ENCODE measurements at places on chromosomes 16 and 17.
A peak's percentile ranks its signal among the peaks of the same experiment; 100 is the strongest.

GRCh38 chr17:82332669-82333278 is 792 bp downstream of the SECTM1 start:
- no peak for DNase-seq

DNA sequence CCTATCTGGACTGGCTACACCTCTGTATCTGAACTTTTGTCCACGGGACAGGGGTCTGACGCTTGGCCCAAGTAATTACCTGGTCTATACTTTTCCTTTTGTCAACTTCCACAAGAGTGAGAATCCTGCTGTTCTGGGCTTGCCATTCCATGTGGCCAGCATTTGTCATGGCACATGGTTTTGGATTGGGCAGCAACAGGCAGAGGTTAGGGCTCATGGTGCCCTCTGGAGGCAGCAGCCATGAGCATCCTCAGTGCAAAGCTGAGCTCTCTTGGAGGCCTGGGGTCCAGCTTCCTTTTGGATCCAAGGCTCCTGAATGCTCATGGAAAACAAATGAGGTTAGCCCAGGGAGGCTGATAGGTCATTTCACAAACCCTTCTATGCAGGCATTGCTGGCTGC is 7.5 kb upstream of the EDC4 start:
- no peak for DNase-seq

DNA sequence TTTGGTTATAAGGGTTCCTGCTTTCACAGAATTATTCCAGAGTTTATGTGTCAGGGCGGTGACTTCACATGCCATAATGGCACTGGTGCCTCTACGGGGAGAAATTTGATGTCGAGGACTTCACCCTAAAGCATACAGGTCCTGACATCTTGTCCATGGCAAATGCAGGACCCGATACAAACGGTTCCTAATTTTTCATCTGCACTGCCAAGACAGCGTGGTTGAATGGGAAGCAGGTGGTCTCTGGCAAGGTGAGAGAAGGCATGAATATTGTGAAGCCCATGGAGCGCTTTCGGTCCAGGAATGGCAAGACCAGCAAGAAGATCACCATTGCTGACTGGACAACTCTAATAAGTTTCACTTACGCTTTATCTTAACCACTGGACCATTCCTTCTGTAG is 39.6 kb upstream of the CDRT4 start:
- no peak for DNase-seq

GRCh38 chr17:77163001-77163400 is 22.2 kb downstream of the SEC14L1 start:
- no peak for DNase-seq

- DNase-seq: no peak
Measured at GRCh38 chr16:12569061-12569460, 234.6 kb downstream of the CPPED1 start.

- no peak for DNase-seq
Measured at GRCh38 chr17:7383371-7383741, 2.5 kb downstream of the TNK1 start.

DNA sequence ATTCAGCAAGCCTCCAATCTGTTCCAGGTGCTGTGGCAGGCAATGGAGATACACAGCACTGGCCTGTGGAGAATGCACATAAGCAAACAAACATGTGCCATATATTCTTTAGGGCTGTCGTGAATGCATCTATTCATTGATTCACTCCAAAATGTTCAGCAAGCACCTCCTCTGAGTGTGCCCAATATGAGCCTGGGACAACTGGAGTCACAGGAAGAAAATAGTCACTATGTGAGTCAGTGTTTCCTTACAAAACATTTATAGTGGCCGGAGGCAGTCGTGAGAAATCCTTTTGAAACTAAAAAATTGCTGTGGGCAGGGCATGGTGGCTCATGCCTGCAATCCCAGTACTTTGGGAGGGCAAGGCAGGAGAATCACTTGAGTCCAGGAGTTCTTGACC is 310.1 kb downstream of the CA10 start:
- DNase-seq: no peak

- DNase-seq: no peak
Measured at GRCh38 chr17:76626442-76626841, 17.1 kb downstream of the ST6GALNAC1 start.

GRCh38 chr17:7502987-7503386 is 18.8 kb downstream of the POLR2A start:
- no peak for DNase-seq

GRCh38 chr16:14485121-14485551 is 144.9 kb downstream of the PARN start:
- DNase-seq: no peak

GRCh38 chr16:50313596-50314478 is 47.5 kb downstream of the ADCY7 start:
- peak; percentile 50 for DNase-seq

GRCh38 chr17:11935734-11936406 is 61.4 kb downstream of the ZNF18 start:
- DNase-seq: no peak

DNA sequence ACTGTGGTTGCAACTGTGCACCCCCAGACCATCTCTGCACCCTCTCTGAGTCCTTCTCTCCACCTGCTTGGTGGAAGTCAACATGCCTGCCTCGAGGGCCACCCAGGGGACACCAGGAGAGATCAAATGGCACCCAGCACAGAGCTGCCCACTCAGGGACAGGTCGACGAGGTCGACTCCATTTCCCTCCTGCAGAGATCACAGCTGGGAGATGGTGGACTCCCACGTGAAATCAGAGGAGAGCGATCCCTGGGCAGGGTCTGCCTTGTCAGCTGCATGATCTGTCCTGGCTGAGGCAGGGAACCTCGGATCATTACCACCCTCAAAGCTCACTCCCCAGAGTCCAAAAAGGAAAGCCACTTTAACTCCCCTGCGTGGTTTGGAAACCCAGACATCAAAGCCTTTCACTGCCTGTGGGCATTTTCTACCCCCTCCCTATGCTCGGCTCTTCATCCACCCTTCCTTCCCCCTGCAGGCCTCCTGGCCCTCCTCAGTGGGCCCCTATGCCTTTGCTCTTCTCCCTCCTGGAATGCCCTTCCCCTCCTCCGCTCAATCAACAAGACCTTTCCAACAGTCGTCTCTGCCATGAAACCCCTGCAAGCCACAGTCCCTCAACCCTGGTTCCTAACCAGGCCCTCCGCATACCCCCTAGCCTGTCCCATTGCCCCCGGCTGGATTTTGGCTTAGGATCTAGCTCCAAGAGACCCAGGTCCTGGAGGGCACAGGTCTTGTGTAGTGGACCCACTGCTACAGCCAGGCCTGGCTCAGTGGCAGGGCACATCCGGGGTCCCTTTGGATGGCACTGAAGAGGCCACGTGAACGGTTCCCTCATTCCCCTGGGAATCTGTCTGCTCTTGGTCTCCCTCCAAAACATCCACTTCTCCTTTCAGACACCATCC is 103.8 kb upstream of the RPL38 start:
- no peak for DNase-seq

DNA sequence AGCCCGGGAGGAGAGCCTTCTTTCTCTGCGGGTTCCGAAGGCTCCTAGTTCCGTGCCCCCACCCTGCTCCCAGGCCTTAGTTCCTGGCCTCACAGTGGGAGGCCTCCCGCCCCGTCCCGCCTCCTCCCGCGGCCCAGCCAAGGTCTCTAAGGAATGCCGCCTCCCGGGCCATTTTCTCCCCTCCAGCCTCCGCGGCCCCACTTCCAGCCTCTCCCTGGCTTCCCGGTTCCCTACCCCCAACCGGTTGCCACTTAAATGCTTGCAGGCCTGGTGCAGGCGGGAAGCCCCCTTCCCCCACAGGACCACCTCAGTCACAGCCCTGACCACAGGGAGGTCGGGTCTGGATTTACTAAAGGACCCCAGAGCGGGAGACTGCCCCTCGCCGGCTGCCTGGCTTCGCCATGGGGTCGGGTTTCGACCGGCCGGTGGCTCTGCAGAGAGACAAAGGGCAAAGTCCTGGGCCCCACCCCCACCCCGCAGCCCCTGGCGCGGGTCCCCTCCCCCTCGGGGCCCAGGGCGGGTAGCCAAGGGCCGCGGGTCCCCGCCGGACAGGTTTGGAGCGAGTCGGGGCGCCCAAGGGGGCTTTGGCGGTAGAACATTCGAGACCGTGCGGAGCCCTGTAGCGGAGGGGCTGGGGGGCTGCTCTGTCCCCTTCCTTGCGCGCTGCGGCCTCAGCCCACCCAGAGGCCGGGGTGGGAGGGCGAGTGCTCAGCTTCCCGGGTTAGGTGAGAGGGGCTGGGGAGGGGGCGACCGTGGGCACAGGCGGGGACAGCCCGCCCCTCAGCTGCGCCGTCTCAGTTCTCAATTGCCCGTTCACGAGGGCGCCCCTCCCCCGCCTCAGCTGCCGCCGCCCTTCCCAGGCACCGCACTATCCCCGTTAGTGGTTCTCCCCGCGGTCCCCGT is 16.4 kb downstream of the IGF2BP1 start:
- no peak for DNase-seq

- no peak for DNase-seq
Measured at GRCh38 chr16:84566545-84567257, 51.2 kb downstream of the COTL1 start.

DNA sequence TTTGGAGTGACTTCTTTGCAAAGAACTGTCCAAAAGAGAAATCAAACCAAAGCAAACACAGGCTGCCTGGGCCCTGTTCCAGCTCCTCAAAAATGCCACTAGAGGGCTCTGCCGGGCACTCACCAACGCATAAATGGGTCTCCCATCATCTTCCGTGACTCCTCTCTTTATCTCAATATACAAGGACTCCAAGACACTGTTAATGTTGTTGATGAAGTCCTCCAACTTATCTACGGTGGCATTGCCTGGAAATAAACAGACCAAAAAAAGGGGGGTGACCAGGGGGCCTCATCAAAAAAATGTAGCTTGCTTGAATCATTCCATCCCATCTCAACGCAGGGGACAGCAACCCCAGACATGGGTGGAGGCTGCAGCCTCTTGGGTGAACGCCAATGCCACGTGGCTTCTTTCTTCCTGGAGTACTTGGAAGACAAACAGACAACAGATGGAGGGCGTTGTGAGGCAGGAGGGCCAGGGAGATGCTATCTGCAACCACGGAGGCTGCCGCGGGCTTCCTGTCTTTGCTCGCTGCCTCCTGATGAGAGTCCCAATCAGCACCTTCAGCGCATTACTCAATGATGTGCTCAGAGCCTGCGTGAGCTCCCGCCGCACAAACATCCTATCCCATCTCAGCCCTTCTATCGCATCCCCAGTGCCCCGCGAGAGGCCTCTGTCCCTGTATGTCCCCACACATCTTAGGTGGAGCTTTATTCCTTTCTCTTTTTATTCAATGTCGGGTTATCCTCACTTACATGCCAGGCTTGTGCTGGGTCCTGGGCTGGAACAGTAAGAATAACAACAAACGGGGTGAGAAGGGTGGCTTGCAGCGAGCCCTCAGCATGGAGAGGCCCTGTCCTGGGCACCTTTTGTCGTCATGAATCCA is 32.0 kb downstream of the KDM8 start:
- DNase-seq: peak; percentile 84

- DNase-seq: no peak
Measured at GRCh38 chr16:88606148-88606757, 32.1 kb upstream of the IL17C start.

- peak; percentile 90 for DNase-seq
Measured at GRCh38 chr17:20155258-20156195, 146.4 kb downstream of the SPECC1 start.

- no peak for DNase-seq
Measured at GRCh38 chr17:38881600-38882191, 11.8 kb downstream of the LASP1 start.

DNA sequence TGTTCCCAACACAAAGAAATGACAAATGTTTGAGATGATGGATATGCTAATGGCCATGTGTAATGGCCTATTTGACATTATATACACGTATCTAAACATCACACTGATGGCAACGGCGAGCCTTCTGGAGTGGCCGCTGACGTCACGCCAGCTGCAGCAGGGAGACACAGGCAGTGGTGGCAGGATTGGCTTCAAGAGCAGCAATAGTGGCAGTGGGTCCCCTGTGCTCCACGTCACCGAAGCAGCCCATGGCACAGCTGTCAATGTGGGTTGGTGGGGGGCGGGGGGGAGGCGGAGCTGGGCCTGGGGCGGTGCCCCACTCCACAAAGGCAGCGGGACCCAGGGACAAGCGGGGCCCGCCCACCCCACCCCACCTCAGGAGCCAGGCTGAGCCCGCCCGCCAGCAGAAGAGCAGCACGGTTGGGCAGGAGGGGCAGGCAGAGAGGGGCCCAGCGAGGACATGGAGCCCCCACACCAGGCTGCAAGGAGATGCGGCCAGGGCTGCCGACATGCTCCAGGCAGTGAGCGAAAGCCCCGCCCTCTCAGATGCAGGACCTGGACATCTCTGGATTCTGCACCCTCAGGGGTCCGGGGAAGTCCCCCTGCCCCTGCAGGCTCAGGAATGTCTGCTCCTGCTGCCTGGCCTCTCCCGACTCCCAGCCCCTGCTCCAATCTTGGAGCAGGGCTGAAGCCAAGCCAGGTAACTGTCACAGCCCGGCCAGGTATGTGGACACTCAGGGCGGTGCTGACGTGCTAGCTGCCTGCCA is 64.6 kb downstream of the USP32 start:
- no peak for DNase-seq

GRCh38 chr16:56888806-56889205 is 23.8 kb downstream of the SLC12A3 start:
- no peak for DNase-seq

DNA sequence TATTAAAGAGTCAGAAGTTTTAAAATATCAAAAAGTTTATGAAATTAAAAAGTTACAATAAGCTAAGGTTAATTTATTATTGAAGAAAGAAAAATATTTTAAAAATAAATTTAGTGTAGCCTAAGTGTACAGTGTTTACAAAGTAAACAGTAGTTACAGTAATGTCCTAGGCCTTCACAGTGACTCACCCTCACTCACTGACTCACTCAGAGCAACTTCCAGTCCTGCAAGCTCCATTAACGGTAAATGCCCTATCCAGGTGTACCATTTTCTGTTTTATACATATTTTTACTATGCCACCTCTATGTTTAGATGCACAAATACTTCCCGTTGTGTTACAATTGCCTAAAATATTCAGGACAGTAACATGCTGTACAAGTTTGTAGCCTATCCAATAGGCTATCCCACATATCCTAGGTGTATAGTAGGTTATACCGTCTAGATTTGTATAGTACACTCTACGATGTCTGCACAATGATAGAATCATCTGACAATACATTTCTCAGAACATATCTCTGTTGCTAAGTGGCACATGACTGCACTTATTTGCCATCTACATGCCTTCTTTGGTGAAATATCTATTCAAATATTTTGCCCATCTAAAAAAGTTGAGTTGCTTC is 67.2 kb upstream of the WSB1 start:
- no peak for DNase-seq

DNA sequence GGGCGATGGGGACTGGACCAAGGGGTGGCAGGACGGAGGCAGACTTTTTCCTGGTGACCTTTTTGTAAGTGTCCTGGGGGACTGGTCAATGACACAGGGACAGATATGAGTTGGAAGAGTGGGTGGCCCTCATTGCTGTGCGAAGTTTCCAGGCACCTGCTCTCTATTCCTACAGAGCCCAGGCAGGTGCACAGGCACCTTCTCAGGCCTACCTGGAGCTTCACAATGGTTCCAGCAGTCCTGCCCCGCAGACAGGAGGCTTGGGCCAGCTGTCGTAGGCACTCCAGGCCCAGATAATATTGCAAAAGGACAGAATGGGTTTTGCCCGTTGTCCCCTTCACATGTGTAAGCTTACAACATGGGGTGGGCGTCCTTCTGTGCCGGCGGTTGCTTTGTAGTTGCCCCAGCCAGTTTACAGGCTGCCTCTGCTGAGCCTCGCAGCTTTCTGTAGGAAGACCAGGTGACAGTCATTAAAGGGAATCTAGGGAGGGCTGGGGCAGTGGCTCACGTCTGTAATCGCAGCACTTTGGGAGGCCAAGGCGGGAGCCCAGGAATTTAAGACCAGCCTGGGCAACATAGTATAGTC is 84.3 kb downstream of the ARHGAP23 start:
- DNase-seq: no peak

GRCh38 chr17:63486317-63487013 is 9.6 kb downstream of the ACE start:
- no peak for DNase-seq

Data from activated CD4-positive, alpha-beta T cell treated with anti-CD3 and anti-CD28 coated beads for 4 hours (primary cell).